CD4-positive, alpha-beta T cell treated with Interleukin-17A for 1 hour (primary cell): ENCODE measurements at places on chromosomes 13 and 19.

DNA sequence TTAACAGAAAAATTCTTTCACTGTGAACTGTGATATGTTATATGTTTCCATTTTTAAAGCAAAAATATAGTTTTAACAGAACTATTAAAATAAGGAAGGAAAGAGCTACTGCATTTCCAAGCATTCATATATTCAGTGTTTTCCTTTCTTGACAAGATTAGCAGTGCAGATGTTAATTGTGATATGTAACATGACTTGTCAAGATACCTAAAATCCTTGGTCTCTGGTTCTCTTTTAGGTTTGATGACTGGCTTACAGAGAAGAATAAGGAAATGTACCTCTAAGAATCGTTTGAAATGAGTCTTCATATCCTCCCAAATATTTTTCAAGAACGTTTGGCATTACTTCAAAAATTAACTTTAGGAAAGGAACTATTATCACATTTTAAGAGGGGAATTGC, 907.2 kb downstream of the PCDH9 start:
- DNase-seq, result no peak

DNA sequence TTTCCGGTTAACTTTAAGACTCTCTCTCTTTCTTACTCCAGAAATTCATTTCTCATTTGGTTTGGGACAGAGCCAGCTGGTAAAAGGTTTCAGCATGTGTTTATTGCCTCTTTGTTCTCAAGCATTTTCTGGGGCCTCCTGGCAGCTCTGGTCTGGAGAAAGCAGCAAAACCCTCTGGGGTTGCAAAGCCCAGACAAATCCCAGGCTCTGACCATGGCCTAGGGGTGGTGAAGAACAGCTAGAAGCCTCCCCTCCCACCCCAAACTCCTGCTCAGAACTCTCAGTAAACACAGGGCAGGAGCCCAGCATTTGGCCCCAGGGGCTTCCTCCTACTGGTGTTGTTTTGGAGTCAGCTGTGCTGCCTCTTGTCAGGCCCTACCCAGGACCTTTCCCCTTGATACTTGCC, 124.2 kb upstream of the SERP2 start:
- DNase-seq, result no peak

- DNase-seq, result no peak
Measured at GRCh38 chr19:29860492-29860891, 48.7 kb downstream of the CCNE1 start.

DNA sequence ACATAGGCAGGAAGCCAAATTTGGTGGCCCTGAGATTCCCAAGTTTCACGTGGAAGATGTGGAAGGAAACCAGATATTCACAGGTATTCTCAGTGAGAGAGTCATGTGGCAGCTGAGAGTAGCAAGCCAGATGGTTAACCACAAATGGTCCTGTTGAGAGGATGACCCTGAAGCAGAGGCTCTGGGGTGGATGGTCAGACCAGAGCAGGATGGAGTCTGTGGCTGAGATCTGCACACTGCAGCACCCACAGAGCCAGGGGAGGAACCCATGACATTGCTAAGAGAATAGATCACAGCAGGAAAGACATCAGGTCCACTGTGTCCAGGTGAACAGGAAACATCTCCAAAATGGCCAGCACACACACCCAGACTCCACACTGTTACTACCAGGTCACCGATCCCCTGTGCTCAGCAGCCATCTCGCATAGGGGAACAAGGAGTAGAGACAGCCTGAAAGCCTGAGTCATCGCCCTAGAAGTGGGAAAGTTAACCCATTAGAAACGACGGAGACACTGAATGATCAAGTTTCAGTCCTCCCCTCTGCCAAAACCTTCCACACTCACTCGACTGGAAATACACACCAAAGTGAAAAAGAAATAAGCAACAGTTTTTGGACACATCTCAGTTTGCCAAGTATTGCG, 160.0 kb downstream of the RBM26 start:
- DNase-seq, result no peak

- DNase-seq, result no peak
Measured at GRCh38 chr13:81907787-81908372, 1567.0 kb upstream of the SPRY2 start.

GRCh38 chr13:27790523-27790922, 1.8 kb upstream of the GSX1 start:
- DNase-seq, result no peak

- DNase-seq, result no peak
Measured at GRCh38 chr19:33251526-33252090, 26.0 kb upstream of the SLC7A10 start.

DNA sequence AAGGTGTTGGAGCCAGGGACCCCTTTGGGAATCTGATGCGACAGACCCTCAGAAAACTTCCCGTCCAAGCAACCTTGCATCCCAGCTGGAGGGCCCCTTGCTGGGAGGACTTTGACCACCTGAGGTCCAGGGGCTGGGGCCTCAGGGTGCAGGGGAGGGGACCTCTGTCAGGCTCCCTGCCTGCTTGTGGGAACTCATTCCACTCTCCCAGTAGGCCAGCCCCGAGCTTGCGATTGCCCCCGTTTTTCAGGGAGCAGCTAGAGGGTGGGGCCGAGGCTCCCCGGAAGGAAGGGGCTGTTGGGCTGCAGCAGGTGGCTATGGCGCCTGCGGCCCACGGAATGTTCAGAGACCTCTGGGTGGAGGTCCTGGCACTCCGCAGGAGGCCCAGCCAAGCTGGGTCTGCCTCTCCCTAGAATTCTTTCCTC, 2.8 kb downstream of the GNA11 start:
- no peak for DNase-seq

GRCh38 chr19:28966737-28967399, 246.1 kb downstream of the UQCRFS1 start:
- no peak for DNase-seq

DNA sequence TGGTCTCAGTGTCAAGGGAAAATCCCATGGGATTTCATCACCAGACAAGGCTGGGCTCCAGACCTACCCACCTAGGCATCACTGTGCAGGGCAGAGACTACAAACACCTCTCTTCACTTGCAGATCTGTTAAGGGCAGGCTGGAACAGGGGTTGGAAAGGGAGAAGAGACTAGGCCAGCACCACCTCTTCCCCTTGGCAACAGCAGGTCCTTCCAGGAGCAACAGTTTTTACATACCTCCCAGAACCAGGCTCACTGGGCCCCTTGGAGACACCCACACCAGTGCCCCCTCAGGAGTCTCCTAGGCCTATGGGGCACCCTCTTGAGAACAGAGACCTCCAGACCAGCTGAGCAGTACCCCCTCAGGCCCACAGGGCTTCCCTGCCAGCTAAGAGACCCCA, 2.5 kb upstream of the UBE2M start:
- DNase-seq, result no peak

DNA sequence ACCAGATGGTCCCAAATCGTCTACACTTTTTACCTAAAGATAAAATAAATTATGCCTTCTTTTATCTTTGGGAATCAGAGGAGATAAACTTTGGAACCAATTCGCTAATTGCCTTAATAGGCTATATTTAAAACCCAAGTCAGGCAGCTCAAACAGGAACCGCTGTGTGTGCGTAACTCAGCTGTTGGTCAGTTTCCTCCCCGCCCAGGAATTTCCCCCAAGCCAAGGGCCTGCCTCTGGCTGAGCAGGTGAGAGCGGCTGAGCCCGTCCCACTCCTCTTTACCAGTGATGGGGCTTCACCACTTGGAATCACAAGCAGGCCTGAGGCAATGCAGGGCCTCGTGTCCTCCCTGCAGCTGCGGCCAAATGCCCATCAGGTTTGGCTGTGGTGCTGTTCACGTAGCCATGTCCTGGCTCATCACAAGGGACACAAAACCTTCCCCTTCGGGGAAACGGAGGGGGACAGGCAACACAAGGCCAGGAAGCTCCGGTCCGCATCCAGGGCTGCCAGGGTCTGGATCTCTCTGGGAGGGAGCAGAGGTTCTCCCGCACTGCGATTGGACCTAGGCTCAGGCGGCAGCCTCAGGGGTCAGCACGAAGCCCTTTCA, 503 bp upstream of the SLC7A9 start:
- DNase-seq, result no peak

DNA sequence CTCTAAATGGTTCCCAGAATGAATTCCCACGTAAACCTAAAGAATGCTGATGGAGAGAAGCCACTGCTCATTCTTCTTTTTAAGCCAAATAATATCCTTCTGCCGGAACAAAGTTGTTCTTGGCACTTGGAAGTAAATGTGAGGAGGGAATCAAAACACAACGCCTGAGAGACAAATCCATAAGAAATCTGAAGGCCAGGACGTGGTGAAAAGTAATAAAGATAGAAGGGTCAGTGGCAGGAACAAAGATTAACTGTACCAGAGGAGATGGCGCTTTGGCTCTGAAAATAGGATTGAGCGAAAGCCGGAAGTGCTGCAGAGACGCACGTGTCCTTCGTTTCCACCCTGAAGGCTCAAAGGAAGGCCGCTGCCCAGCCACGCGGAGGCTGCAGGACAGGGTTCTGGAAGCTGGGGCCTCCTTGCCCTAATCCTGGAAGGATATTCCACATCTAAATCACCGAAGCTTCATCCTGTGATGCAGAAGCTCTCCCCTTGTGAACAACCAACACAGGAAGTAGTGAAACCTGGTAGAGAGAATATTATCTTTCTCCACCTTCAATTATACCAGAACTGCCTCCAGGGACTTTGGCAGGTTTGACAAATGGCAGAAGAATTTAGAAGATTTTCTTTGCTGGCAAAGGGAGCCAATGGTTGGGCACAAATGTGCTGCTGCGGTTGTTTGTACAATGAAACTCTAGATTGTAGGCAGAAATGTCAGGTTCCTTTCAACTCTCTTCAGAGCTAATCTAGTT, 214.6 kb upstream of the SERP2 start:
- DNase-seq, result no peak

DNA sequence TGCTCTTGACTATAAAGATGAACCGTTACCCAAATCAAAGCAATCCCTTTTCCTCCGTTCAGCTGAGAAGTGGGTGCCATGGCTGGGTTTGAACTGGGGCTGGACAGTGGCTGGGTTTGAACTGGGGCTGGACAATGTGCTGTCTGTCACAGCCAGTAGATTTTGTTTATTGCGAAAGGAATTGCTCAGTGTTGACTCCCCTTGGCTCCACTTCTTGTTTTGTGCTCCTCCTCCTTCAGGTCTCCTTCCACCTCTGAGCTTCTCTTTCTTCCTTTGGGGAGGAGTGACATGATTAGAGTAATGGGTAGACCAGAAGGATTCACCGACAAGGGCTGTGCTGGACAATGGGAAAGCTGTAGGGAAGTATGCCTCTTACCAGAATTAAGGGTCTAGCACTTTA, 19.4 kb upstream of the MBNL2 start:
- no peak for DNase-seq

- no peak for DNase-seq
Measured at GRCh38 chr13:43081866-43082265, 58.5 kb downstream of the DNAJC15 start.

GRCh38 chr13:112143046-112143752, 76.2 kb downstream of the SOX1 start:
- DNase-seq, result no peak

DNA sequence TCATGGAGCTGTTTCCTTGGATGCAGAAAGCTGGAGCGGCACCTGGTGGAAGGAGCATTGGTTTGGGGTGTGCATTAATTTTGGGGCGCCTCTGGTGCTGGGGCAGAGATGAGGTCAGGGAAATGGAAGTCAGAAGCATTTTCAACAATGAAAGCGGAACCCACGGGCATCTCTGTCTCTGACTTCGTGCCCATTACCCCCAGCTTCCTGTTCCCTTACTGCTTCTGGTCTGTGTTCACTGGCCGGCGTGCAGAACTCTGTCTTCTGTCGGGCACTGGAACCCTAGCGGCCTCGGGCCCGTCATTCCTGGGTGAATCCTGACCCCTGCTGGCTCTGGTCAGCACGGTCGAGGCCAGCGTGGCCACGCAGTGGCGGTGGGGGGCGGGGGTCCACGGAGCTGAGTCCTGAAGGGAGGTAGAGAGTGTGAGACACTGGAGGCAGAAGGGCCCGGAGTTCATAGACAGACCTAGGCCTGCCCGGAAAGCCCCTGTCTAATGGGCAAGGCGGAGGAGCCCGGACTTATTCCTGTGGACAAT, 7.9 kb upstream of the LINGO3 start:
- peak; percentile 34 for DNase-seq

DNA sequence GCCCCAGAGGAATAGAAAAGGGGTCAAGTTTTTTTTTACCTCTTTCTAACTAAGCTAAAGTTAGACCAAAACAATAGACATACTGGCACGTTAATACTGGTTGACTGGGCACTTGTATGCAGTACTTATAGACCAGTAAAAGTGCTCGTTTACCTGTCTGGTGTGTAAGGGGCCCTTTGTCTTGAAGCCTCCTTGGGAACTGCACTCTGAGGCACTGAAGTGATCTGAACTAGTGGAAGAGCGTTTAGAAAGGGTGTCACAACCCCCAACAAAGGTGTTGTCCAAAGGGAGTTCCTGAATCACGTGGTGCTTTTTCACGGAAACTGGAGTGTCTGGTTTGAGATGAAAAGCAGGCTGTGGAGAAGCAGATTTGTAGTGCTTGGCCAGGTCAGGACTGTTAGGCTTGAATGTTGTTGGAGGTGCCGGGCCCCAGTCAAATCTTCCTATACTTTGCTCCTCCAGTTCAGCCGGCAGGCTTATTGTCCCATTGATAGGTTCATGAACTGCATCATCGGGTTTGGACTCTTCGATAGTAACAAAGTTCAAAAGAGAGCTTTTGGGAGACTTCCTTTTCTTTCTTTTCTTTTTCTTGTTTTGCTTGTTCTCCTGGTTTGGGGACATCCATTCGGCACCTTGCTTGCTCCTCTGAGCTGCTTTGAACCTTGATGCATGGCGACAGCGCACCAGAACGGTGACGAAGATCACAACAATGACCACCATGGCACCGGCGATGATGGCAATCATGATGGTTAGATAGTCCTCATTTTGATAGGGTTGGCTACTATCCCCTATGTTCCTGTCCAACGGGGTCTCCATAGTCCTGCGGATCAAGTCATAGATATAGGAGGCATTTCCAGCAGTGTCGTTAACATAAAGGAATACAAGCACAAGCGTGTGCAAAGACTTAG, 4.6 kb downstream of the PCDH9 start:
- no peak for DNase-seq

DNA sequence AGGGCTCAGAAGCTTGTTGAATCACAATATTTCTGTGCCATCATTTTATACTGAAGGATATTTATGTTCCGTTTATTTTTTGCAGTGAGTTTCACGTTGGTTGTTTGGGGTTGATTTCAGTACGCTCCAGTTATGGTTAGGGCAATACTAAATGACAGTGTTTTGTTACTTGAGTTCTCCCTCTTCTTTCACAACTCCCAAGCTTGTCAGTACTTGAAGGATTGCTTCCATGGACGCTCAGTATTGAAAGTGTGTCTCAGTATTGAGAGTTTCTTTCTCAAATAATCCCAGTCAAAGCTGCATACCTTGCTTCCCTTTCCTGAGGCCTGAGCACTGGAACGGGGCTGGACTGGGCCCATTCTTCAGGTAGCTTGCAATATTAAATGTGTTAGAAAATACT, 38.9 kb downstream of the LACC1 start:
- no peak for DNase-seq
